ENCODE measurements at places on chromosomes 13 and 19.

DNA sequence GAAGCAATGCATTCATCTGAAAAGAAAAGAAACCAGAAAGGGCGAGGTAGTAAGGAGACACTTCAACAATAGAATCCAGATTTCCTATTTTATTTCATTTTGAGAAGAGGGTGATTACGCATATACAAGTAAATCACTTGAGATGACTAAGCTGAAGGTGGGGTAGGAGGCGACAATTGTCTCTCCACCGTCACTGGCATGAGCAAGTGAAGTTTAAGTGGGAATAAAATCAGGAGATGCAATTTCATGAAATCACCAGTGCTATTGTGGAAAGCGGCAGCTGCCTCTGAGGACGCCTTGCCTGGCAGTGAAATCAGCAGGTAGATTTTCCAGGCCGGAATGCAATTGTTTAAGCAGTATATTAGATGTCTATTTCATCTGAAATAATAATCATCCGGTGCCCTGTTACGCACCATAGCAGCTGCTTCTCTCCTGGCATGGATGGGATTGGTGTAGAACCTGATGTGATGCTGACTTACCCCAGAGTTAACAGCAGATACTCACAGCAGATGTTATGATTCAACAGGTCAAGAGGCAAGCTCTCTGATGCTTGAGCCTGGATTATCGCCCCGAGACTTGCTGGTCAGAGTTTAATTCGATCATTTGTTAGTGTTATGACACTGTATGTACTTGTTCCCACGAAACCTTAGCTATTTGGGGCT is 64.3 kb downstream of the RASL11A start:
- no peak for DNase-seq

DNA sequence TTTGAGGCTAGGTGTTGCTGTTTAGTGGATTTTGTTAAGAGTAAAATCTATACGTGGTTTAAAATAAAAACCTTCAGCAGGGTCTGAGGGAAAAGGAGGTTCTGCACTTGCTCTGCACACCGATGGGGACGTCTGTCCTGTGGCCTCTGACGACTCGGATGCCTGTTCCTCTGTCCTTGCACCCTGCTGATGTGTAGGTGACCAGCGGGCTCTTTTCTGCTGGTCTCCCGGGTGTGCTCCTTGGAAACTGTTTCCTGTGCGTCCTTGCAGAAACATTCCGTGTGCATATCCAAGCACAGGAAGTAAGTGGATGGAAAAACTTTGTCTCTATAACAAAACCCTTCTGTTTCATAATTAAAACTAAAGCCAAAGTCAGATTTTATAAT is 3.8 kb downstream of the ATP4B start:
- no peak for DNase-seq

DNA sequence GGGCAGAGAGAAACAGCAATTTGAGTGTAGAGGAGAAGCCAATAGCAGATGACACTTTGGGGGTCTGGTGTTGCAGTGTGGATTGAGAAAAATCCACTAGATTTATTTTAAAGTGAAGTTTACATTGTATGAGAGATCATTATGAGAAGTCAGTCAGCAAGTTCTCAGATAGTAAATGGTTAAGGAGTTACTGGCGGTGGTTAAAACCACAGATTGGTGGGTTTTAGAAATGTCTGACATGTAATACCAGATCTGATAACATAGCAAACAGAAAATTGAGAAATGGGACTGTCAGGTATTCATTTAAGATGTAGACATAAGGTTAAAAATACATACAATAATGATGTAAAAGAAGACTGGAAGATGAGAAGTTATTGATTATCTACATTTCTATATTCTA is 7.2 kb downstream of the ABHD13 start:
- DNase-seq, result no peak

DNA sequence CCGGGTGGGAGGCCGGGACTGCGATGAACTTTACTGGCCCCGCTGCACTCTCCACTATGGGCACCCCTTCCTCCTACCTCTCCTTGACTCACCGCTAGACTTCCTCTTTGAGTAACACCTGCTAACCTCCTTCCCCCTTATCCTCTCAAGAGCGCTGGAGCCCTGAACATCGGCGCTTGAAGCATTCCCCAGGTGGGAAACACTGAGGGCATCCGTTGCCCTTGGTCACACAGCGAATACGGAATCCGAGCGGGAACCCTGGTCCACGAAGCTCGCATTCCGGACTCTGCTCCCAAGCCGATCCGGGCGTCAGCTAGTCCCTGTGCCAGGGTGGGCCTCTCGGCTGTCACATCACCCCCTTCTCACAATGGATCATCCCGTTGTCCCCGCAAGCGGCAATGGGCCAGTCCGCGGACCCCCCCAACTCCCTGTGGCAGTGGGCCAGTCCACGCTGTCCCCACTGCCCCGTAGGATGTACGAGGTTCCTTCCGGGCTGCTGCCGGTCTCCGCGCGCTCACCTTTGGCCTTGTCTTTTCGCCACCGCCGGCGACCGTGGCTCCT is 4.2 kb downstream of the LIPE start:
- no peak for DNase-seq

GRCh38 chr19:35592226-35592625 is 6.3 kb downstream of the PMIS2 start:
- no peak for DNase-seq

- DNase-seq, result no peak
Measured at GRCh38 chr13:26225896-26226617, 3.9 kb upstream of the RNF6 start.

GRCh38 chr13:27012482-27013197 is 159.0 kb downstream of the USP12 start:
- peak; percentile 43 for DNase-seq

- no peak for DNase-seq
Measured at GRCh38 chr13:97809576-97809975, 143.9 kb upstream of the IPO5 start.

GRCh38 chr19:56080669-56081401 is 40.3 kb downstream of the ZNF787 start:
- peak; percentile 76 for DNase-seq

DNA sequence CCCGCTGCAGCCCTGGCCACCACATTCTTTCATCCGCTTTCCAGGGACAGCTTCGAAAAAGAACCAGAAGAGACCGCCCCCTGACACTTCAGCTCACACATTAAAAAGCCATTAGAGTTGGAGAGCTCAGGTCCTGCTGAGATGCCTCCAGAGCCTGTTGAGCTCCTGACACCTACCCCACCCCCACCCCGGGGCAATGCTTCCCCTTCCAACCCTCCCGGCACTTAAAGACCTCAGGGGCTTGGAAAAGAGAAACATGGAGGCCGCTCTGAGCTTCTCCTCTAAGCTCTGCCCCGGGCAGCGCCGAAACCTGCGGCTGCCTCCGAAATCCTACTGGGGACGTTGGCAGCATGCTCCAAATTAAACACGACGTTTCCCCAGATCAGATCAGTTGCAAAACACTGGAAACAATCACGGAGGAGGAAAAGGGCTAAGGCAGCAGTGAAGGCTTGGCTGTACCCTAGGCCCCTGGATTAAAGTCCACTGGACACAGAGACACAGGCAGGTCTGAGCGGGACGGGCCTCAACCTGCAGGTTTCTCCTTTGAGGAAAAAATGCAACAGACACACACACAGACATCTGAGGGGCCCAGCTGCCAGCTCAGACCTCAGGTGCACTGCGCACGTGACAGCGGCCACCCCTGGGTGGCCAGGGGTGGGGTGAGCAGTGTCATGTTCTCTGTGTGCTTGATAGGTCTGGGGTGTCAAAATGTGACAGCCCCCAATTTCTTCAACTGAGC is 9.6 kb downstream of the SH3GL1 start:
- peak; percentile 37 for DNase-seq

DNA sequence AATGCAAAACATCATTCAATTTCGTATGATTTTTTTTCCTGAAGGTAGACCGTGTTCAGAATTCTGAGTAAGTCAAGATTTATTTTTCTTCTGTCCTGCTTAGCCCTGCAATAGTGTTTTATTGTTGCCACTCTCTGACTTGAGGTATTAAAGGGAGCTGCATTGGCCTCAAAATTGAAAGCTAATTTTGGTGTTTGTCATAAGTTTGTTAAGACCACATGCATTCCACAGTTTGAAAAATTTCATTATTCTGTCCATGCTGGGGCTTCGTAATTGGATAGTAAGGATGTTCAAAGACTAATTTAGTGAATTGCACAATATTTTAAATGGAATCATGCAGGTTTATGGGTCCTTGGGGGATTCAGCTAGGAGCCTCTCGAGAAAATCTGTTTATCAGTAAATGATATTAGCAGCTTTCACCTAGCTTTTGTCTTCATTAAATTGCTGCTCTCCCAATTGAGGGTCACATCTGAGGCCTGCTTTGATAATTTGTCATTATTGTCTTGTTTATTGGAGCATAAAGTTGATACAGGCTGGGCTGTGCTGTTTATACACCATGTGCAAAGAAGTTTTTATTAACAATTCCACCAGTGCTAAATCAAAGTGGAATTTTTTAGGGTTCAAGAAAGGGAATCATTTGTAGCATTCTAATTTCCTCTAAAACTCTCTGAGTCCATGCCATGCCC is 339.8 kb upstream of the OBI1 start:
- no peak for DNase-seq

DNA sequence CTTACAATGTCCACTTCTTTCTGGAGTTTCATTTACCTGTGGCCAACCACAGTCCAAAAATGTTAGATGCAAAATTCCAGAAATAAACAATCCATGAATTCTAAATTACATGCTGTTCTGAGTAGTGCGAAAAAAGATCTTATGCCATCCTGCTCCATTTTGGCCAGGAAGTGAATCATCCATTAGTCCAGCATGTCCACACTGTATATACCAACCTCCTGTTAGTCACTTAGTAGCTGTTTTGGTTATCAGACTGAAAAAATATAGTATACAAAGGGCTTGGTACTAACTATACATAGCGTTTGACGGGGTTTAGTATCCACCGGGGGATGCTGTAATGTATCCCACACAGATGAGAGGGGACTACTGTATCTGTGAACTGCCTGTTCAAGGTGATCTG is 618.0 kb upstream of the ARGLU1 start:
- DNase-seq, result peak; percentile 40

GRCh38 chr13:77729502-77730221 is 32.2 kb downstream of the SLAIN1 start:
- DNase-seq, result no peak

- no peak for DNase-seq
Measured at GRCh38 chr19:10818301-10819123, 17.5 kb downstream of the TMED1 start.

GRCh38 chr19:4380254-4380727 is 20.1 kb downstream of the SH3GL1 start:
- DNase-seq, result no peak

- no peak for DNase-seq
Measured at GRCh38 chr13:49108196-49108595, 111.9 kb upstream of the MLNR start.

GRCh38 chr19:12800923-12801465 is 606 bp downstream of the PRDX2 start:
- DNase-seq, result no peak

GRCh38 chr13:112618501-112618900 is 30.5 kb upstream of the TUBGCP3 start:
- no peak for DNase-seq
